ENCODE measurements at places on chromosomes 6 and 20. TPM values are rescaled to one million over a fixed set of nuclear protein-coding genes. Genes with fewer than 3 reads are reported as not detected.

The DLGAP4 gene
- 32.3 TPM for total RNA-seq

The SCGN gene
- total RNA-seq, result not detected

The AGER gene
- 0.28 TPM for total RNA-seq

The C2 gene
- 0.18 TPM for total RNA-seq

- peaks cover 6% of the 10 kb centered on the region for H3K4me1 ChIP-seq
- H3K36me3 ChIP-seq, result no peaks in the 10 kb centered on the region
- DNase-seq, result no peak
- no peak overlapping the region for H3K4me3 ChIP-seq
- H3K27me3 ChIP-seq, result no peaks in the 10 kb centered on the region
Observed at GRCh38 chr20:51187261-51187660, 164.4 kb upstream of the KCNG1 start.

- no peaks in the 10 kb centered on the region for H3K36me3 ChIP-seq
- peak; percentile 93 for DNase-seq
- peaks cover 13% of the 10 kb centered on the region for H3K4me1 ChIP-seq
Observed at GRCh38 chr6:169536446-169537170, 165.2 kb downstream of the WDR27 start.

GRCh38 chr6:34339432-34339831 is 53.0 kb downstream of the NUDT3 start:
- H3K4me1 ChIP-seq, result peaks cover 11% of the 10 kb centered on the region
- no peak for DNase-seq
- no peaks in the 10 kb centered on the region for H3K36me3 ChIP-seq
- no peaks in the 10 kb centered on the region for H3K27me3 ChIP-seq
- H3K27ac ChIP-seq, result no peak overlapping the region

DNA sequence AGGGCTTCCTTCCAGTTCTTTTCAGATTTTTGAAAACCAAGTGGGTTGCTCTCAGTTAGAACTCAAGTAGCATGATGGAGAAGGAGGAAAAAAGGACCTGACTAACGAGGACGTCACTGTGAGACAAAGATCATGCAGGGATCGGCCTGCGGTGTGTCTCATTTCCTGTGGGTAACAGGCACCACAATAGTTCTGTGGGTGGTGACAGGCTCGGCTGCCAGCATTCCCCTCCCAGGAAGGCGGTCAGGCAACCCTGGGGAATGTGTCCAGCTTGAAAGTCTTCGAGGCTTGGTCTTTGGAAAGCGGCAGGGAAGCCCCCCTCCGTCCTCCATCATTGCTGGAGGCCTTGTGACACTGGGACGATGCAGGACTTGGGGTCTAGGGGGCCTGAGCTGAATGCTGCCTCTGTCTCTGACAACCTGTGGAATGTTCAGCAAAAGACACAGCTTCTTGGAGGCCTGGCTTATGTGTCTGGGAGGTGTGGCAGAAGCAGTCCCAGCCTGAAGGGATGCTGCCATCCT is 121.0 kb downstream of the BCAS1 start:
- peak overlapping the region; percentile 28 for H3K27ac ChIP-seq
- H3K36me3 ChIP-seq, result no peaks in the 10 kb centered on the region
- DNase-seq, result peak; percentile 94
- H3K27me3 ChIP-seq, result no peaks in the 10 kb centered on the region
- peaks cover 11% of the 10 kb centered on the region for H3K4me1 ChIP-seq

The MDFI gene
- total RNA-seq, result 0.28 TPM

The CALHM4 gene
- total RNA-seq, result not detected

DNA sequence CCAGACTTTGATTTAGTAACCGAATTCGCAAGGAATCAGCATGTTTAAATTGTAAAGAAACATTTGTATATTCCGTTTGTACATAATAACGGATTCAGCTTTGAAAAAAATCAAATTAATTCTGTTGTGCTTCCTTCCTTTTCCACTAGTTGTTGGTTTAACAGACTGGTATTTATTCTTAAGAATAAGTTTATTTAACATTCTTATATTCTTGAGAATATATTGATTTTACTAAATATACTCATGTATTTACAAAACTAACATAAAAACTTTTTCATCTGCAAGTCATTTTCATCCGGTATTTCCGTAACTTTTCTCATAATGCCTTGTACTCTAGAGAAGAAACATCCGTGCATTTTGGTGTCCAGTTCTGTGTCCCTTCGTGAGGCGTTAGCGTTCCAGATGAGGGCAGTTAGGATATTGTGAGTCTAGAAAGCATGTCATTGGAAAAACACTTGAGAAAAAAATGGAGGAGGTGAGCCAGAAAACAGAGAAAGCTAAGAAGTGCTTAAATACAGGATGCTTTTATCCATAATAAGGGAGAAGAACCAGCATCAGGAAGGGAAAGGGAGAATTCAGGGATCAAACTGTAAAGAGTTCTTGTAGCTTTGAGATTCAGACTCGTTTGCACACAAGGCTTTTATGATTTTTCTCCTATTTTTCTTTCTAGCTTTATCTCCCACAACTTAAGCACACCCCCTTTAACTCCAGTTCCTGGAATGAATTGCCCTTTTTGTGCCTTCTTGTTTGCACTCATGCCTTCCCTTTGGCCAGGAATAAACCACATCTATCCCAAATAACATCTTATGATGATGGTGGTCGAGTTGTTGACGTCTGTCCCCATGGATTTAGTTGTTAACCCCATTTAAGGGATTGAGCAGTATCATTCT is 1.8 kb downstream of the WRNIP1 start:
- H3K4me1 ChIP-seq, result peaks cover 15% of the 10 kb centered on the region
- H3K36me3 ChIP-seq, result peaks cover 10% of the 10 kb centered on the region
- H3K4me3 ChIP-seq, result peak overlapping the region; percentile 79

The KIF6 gene
- under 0.01 TPM for total RNA-seq

- H3K36me3 ChIP-seq, result no peaks in the 10 kb centered on the region
- no peak overlapping the region for H3K4me3 ChIP-seq
Observed at GRCh38 chr6:90209527-90209926, 87.1 kb downstream of the BACH2 start.

The FBXL4 gene
- 16.1 TPM for total RNA-seq

DNA sequence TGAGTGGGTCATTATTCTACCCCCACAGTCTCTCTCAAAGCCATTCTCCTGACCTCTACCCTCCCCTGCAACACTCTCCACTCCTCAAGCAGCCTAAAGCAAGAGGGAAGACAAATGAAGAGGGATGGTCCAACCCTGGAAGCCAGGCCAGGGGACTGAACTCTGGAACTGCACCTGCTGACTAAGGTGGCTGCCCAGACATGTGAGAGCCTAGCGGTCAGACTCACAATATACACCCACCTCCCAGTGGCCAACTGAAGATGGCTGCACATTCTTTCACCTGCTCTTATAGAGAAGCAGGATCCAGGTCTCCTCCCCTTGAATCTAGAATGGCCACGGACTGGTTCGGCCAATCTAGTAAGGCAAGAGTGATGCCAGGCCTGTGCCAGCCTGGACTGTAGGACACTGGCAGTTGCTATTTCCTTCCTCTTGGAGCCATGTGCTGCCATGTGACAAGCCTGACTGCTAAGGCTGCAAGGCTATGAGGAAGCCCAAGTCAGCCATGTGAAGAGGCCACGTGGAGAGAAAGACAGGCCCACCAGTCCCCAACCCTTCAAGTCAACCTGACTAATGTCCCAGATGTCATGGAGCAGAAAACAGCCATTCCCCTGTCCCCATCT is 31.8 kb downstream of the ACSS1 start:
- no peaks in the 10 kb centered on the region for H3K27me3 ChIP-seq
- H3K4me3 ChIP-seq, result no peak overlapping the region
- DNase-seq, result no peak
- H3K27ac ChIP-seq, result no peak overlapping the region
- H3K36me3 ChIP-seq, result no peaks in the 10 kb centered on the region

DNA sequence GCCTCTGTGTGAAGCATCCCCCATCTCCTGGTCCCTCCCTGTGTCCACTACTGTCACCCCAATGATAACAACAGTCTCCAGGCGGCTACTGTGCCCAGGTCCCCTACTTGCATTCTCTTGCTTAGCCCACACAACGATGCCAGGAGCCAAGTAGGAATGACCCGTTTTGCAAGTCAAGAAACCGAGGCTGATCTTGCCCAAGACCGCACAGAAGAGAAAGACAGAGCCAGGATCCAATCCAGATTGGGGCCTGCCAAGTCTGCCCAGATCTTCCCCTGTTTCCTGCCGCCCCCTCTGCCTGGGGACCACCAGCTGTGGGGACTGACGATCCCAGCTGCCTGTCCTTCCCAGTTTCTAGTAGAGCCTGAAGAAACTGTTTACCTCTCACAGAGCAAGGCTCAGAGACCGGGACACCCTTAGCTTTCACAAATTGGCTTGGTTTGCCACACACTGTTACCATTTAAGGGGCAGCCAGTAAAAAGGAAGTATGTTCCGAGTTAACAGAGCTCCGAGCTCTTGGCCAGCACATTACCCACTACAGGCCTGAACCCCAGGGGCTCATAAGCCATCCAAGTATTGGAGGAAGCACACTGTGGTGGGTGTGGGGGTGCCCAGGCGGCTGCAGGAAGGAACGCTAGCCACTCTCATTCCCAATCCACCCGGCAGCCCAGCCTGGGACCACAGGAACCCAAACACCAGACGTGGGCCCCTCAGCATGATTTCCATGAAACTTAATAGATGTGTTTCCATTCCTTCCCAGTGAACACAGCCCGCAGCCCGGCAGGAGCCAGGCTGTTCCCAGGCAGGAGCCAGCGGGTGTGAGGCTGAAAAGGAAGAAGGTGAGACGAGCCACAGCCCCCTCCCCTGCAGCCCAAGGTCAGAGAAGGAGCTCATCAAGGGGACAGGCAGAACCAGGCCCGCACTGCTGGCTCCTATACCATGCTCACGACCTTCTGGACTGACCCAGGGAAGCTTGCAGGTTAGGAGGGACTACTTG is 7.9 kb downstream of the KIAA1755 start:
- peak; percentile 41 for DNase-seq
- H3K36me3 ChIP-seq, result 0 out of 2 replicates have a peak, but pooled peaks cover 2% of the 10 kb centered on the region
- no peaks in the 10 kb centered on the region for H3K27me3 ChIP-seq
- peak overlapping the region; percentile 37 for H3K27ac ChIP-seq
- no peak overlapping the region for H3K4me3 ChIP-seq

The GJA10 gene
- total RNA-seq, result not detected

The CGAS gene
- total RNA-seq, result 4.2 TPM

DNA sequence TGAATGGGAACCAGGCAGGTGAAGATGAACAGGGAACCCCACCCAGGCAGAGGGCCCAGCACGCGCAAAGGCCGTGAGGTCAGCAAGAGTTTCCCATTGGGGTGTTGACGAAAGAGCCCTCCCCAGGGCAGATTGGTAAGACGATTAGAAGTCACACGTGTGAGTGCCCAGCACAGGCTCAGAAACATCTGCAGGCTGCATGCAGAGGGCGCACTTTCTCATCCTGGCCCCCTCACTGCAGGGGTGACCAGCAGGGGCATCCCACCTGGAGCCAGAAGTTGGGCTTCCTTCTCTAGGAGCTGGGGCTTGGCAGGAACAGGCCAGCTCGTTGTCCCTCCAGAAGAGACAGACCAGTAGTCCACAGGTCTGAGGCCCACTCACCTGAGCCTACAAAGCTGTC is 38.4 kb downstream of the VSTM2L start:
- no peaks in the 10 kb centered on the region for H3K4me1 ChIP-seq
- no peak overlapping the region for H3K27ac ChIP-seq
- peaks cover 15% of the 10 kb centered on the region for H3K27me3 ChIP-seq
- DNase-seq, result no peak
- no peak overlapping the region for H3K4me3 ChIP-seq

DNA sequence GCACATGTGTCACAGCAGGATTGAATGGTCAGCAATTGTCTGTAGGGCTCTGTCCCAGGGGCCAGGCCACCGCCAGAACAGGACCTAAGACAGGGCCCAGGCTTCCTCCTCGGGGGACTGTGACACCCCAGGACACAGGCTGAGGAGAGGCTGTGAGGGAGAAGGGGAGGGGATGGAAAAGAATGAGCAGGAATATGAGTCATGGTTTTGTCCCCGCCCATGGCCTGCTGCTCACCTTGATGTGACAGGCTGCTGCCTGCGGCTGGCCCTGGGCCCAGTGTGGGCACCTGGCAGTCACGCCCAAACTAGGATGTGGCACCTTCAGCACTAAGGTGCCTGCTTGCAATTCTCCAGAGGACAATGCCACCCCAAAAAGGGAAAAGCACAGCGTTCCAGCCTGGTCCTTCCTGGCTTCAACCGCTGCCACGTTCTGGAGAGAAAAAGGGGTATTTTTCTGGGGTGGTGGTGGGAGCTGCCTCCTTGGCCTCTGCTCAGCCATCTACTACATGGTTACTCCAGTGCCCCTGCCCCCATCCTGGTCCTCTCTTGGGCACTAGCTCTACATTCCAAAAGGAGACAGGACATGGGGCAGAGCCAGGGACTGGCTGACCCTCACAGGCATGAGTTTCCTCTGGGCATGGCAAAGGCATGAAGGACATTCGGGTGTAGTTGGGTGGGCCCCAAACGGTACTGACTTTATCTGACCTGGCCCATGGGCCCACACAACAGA is 93.4 kb downstream of the SLC22A23 start:
- no peaks in the 10 kb centered on the region for H3K36me3 ChIP-seq
- peaks cover 34% of the 10 kb centered on the region for H3K27me3 ChIP-seq
- no peak for DNase-seq
- H3K4me1 ChIP-seq, result no peaks in the 10 kb centered on the region

DNA sequence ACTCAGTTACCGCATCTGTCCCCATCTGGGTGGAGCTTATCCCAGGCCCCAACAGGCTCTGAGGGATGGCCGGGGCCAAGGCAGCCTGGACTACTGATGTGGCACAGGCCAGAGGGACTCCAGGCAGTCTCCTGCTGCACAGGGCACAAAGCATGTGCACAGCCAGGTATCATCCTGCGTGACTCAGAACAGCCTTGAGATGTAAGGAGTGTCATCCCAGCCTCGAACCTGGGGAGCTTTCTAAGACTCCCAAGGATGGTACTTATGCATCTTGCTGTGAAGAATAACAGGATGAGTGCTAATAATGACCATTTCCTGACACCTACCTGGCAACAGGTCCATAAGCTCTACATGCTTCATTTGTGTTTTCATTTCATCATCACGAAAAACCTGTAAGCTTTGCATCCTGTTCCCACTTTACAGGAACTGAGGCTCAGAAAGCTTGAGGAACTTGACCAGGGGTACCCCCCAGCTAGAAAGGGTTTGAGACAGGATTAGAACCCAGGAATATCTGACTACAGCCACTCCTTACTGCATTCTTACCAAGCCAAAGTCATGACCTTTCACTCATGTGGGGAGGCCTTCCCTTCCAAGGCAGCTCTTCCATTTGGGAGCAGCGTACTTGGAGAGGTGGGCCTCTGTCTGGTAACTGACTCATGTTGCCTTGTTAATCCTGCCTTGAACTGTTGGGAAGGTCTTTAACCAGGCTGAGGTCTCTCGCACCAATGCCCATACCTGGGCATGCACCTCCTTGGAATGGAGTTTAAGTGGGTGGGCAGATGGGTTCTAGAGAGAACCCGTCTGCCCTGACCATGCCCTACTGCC is 1.9 kb downstream of the TRIB3 start:
- no peak for DNase-seq
- peaks cover 3% of the 10 kb centered on the region for H3K36me3 ChIP-seq
- H3K4me1 ChIP-seq, result peaks cover 5% of the 10 kb centered on the region
- H3K27ac ChIP-seq, result peak overlapping the region; percentile 51
- H3K4me3 ChIP-seq, result peak overlapping the region; percentile 95

- H3K4me1 ChIP-seq, result peaks cover 8% of the 10 kb centered on the region
- DNase-seq, result no peak
- H3K27me3 ChIP-seq, result no peaks in the 10 kb centered on the region
- no peaks in the 10 kb centered on the region for H3K36me3 ChIP-seq
- no peak overlapping the region for H3K4me3 ChIP-seq
- no peak overlapping the region for H3K27ac ChIP-seq
Observed at GRCh38 chr6:11397622-11398450, 139.7 kb upstream of the TMEM170B start.
